Lung (tissue), 17 donors: ENCODE measurements at places on chromosomes 1 and 21. TPM values are rescaled to one million over a fixed set of nuclear protein-coding genes. Genes with fewer than 3 reads are reported as not detected.

GRCh38 chr1:25933479-25934365 lies 27.5 kb upstream of the STMN1 start:
- DNase-seq = no peak

DNA sequence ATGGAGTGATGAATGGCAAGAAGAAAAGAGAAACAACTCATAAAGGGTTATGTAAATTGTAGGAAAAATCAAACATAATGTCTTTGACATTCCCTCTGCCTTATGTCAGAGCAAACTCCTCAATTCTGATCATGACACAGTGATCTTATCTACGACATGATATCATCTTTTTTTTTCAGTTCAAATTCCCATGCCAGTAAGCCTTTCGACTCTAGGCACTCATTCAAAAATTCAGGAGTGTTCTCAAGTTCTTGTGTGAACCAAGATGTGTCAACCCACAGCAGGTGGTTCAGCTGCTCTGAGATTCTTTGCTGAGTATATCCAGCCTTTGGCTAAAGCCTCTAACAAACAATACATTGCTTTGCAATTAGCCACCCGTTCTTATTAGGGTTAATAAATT lies 97.1 kb upstream of the ESRRG start:
- DNase-seq = no peak

CFH gene
- total RNA-seq = 185 TPM

TLR5 gene
- 14.2 TPM for total RNA-seq

DNA sequence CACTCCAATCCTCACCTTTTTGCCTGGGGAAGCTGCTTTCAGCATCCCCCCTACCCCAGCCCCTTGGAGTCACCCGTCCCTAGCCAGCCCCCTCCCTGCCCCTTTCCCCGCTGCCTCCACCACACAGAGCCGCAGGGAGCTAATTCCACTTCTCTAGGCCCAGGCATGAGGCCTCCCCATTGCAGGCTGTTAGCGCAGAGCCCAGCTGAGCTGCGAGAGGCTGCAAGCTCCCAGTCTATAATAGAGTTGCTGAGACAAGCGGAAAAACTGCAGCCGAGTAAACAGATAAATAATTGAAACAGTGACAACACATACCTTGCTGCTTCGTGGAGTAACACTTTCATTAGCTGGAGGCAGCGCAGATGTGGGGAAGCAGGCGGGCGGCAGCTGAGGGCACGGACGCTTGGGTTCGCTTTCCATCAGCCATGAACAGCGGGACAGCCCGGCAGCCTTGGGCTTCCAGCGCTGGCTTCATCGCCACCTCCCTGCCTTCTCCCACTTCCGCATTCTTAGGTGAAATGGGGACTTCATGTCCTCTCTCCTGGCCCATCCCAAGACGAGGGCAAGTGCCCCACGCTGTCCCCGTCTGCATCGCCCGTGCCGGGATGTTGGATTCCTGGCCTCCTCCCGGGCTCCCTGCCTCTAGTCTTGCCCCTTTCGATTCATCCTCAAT lies 183.3 kb downstream of the IGSF21 start:
- DNase-seq = peak; percentile 4

TMPRSS3 gene
- total RNA-seq = 7.9 TPM

DNA sequence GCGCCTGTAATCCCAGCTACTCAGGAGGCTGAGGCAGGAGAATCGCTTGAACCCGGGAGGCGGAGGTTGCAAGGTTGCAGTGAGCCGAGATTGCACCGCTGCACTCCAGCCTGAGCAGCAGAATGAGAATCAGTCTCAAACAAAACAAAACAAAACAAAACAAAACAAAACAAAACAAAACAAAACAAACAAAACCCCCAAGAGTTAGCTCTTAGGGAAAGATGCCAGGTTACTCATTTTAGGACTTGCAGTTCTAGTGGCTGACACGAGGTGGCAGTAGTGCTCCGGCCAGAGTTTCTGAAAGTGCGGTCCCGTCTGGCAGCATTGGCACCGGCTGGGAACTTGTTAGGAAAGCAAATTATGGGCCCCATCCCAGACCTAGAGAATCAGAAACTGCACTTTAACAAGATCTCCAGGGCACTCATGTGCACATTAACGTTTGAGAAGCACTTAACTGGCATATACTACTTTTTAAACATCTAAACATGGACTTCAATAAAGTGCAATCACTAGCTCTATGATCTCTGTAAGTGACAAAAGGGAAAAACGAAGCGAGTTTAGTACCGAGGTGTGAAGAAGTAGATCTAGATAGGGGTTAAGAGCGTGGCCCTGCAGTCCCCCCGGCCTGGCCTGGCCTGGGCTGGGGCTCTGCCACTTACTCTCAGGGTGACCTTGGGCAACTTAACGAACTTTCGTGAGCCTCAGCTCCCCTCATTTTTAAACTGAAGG lies 41.9 kb upstream of the TNFRSF1B start:
- DNase-seq = peak; percentile 87

DNA sequence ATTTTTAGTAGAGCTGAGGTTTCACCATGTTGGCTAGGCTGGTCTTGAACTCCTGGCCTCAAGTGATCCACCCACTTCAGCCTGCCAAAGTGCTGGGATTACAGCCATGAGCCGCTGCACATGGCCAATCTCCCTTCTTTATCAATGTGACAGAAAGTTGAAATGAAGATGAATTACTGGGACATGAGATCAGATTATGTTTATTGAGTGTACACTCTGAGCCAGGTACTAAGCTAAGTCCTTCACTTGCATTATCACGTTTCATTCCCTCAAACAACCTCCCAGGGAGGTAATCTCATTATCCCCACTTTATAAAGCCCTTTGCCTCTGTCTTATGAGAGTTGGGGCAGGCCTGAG lies 6.3 kb upstream of the CHI3L2 start:
- DNase-seq = no peak

RUNX3 gene
- 1.7 TPM for total RNA-seq

KCNK2 gene
- total RNA-seq = 0.28 TPM

DNA sequence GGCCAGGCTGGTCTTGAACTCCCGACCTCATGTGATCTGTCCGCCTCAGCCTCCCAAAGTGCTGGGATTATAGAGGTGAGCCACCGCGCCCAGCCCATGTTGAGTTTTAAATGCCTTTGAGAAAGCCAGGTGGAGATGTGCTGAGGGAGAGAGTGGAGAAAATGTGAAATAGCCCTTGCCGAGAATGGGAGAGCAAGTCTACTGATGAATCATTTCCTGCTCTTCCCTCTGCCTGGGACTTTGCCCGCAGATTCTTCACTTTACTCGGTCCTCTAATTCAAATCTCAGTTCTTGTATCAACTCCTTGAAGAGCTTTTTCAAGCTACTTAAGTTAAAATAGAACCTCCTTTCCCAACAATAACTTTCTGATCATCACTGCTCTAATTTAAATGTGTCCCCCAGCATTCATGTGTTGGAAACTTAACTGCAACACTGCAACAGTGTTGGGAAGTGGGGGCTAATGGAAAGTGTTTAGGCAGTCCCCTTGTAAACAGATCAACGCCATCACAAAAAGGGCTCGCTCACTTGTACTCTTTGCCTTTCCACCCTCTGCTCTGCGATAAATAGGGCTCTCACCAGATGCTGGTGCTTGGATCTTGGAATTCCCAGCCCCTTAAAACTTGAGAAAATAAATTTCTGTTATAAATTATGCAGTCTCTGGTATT lies 27.8 kb downstream of the OSBPL9 start:
- DNase-seq = no peak

DNA sequence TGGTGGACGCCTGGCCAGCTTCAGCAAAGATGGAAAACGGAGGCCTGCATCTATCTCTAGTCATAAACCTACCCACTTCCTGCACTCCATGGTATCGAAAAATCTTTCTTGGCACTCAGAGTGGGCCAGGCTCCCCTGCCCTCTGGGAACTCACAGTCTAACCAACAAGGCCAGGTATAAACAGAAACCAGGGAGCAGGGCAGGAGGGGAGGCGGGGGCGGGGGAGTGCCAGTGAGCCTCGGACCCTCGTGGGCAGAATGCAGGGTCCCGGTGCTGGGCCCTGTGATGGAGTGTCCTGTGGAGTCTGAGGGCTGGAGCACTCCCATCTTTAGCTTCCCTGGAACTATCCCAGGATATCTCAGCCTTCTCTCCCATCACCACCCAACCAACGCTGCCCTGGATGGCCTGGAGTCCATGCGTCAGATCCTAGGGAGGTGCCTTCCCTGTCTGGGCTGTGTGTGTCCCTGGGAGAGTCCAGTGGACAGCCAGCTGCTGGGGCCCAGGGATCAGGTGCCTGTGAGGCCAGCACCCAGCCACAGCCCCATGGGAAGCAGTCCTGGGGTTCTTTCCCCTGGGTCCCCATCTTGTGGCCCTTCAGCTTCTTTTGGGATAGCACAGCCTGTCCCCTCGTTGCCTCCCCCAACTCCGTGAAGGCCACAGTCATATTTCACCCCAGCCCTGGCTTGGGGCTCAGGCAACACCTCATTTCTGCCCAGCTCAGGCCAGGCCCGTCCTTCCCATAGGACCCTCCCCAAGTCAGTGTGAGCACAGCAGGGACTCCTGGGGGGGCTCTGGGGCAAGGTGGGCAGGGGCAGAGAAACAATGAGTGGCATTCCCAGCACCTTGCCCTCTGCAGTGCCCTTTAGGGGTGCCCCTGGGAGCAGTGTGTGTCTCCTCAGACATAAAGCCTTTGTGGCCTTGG lies 1.1 kb upstream of the EPS8L3 start:
- DNase-seq = no peak

GRCh38 chr1:229037806-229038405 lies 233.0 kb upstream of the RAB4A start:
- DNase-seq = no peak

AQP10 gene
- total RNA-seq = 0.31 TPM

- DNase-seq = peak; percentile 16
Observed at GRCh38 chr1:116255486-116256285, 117.4 kb upstream of the ATP1A1 start.

CYP4A22 gene
- 0.18 TPM for total RNA-seq

DNA sequence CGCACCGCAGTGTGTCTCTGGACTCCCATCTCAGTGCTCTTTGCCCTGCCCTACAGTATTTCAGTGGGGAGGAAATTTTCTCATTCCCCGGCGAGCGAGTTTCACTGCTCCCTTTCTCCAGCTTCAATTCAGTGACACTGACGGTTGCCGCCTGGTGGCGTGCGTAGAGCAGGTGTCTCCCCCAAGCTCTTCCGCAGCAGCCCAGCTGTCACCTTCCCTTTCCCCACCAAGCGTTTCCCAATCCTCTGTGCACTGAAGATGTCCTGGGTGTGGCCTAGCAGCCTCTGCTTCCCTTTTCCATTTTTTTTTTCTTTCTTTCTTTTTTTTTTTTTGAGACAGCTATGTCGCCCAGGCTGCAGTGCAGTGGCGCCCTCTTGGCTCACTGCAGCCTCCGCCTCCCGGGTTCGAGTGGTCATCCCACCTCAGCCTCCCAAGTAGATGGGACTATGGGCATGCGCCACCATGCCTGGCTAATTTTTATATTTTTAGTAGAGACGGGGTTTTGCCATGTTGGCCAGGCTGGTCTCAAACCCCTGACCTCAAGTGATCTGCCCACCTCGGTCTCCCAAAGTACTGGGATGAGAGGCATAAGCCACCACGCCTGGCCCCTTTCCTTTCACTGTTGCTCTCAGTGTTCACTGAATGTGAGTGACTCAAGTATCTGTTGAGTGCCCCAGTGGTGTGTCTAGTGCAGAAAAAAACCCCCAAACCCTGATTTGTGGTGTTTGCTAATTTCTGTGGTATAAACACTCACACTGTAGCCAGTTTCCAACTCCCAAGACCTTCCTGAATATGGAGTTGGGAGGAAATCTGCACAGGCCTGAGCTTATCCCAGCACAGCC lies 30.1 kb downstream of the TNFRSF1B start:
- DNase-seq = no peak

PCBP3 gene
- total RNA-seq = 8.2 TPM

- DNase-seq = no peak
Observed at GRCh38 chr1:201964261-201964660, 9.0 kb downstream of the TIMM17A start.
